ENCODE measurements at places on chromosomes 12 and 14.

GRCh38 chr12:29035112-29035511 is 114.0 kb upstream of the FAR2 start:
- DNase-seq, result no peak

GRCh38 chr14:32709027-32709426 is 229.7 kb upstream of the NPAS3 start:
- peak; percentile 60 for DNase-seq

DNA sequence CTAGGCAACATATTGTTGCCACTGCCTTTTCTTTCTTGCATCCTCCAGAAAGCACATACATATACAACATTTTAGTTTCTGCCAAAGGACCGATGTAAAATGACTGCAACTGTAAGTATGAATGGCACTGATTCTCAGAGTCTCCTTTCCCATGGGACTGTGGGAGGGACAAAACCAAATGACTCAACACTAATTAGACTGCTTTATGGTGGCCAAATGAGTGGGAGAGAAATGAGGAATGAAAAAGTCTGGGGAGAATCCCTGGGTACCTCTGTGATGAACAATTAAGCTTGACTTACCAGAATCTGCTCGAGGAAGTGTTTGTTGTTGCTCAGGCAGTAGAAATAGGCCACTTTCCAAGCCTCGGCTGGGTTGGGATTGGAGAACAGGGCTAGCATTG is 10.1 kb downstream of the ZFYVE26 start:
- no peak for DNase-seq

GRCh38 chr12:93166541-93167307 is 211.0 kb upstream of the NUDT4 start:
- no peak for DNase-seq

DNA sequence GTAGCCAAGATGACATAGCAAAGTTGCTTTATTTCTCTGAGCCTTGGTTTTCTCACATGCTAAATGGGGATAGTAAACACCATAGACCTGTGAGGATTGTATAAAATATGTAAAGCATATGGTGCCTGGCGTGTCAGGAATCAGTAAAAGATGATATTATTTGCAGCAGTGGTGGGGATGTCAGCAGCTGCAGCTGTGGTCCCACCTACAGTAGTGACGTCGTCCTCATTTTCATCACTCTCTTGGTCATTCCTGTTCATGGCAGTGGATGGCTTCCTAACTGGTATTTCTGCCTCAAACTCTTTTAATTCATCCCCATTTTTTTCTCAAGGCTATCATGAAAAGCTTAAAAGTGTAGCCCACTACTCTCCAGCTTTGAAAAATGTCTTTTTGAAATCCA is 12.1 kb downstream of the BMAL2 start:
- no peak for DNase-seq

DNA sequence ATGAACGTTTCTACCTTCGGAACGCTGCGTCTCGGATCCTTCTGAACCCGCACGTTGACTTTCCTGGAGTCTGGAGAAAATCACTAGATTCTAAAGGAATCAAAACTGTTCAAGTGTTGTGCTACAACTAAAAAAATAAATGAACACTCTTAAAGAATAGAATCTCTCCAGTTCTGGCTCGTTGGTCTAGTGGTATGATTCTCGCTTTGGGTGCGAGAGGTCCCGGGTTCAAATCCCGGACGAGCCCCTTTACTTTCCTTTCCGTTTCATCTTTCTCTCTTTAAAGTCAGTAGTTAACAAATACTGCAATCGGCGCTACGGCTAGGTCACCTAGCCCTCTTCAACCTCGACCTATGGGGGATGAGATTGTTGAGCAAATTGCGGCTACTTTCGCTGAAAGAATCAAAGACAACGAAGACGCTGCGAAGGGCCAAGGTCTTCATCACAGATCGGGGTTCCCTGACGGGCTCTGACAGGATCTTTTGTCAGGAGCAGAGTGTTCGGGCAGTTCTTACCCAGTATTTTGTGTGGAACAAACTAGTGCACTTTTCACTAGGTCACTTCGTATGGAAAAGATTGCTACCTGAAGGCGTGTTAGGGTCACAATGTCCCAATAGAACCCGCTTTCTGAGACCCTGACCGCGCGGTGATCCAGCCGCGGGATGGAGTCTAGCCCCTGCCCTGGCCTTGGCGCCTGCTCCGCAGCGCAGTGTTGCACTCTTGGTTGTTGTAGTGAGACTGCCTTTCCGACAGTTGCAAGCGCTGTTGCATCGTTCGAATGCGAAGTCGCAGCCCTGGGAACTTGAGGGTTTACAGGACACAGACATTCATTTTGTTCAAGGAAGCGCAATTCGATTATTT is 8.4 kb downstream of the OR6S1 start:
- DNase-seq, result peak; percentile 66

DNA sequence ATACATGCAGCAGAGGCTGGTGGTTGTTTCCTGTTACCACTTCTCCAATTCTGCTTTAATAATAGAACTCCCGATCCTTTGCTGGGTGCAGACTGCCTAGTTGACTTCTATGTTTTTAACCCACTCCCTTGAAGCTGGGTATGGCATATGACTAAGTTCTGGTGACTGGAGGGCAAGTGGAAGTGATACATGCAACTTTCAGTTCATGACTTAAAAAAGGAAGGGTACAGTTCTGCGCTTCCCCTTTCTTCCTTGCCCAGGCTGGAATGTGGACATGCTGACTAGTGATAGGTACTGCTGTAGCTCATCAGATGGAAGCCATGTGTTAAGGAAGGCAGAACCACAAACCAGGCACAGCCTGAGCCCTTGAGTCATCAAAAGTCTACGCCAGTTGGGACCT is 2.4 kb upstream of the A2M start:
- DNase-seq, result no peak

GRCh38 chr12:31527083-31527482 is 63.9 kb downstream of the DENND5B start:
- no peak for DNase-seq

- peak; percentile 10 for DNase-seq
Observed at GRCh38 chr12:52971679-52972329, 22.9 kb downstream of the KRT18 start.

DNA sequence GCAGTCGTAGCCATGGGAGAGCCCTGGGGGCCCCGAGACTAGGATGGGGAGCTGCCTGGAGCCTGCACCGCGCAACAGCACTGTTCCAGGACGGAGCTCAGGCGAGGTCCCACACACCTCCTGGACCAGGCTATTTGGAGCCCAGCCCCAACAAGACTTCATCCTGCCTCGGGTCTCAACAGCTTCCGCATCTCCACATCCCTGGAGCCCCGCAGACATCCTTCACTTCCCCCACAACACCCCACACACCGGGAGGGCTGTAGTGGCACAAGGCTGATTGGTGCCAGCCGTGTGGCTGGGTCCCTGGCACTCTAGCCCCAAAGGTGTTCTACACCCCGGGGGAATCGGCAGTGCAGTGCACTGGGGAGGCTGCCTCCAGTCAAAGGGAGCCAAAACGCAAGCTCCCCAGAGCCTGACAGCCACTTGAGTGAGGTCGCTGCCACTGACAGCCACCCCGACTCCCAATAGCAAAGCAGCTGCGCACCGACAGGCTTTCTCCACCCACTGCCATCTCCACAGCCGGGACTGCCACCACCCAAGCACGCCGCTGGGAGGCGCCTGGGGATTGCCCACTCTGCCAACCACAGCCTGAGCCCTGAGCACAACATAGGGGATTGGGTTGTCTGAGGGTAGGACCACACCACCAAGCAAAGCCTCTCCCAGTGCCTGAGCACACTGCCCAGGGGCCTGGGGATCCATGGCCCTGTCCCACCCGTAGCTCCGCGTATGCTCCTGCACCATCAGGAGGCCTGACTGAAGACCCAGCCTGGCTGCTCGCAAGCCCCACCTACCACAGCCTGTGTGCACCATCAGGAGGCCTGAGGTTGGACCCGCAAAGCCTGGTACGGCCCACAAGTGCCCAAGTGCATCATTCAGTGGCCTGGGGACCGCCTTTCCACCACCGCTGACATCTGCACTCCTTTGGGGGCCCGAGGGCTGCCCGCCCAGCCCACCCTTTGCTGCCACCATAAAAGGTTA is 13.2 kb upstream of the KLRF1 start:
- DNase-seq, result peak; percentile 12

GRCh38 chr14:63088865-63089264 is 43.6 kb upstream of the KCNH5 start:
- no peak for DNase-seq

DNA sequence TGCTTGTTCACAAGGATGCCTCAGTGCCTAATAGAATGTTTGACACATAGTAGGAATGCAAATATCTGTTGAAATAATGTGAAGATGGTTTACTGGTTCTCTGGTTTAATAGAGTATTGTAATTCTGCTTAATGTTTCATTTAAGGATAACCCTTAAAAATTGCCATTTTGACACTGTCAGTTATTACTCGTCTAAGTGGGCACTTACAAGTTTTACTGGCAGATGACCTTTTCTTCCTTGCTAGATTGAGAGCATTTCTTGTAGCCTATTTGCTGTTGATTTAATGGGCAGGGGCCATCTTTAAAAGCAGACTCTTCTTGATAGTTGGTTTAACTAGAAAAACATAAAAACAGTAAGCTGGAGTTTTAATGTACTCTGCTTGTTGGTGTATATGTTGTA is 1.9 kb downstream of the TMEM263 start:
- DNase-seq, result no peak

GRCh38 chr12:68344126-68344525 is 12.0 kb upstream of the MDM1 start:
- no peak for DNase-seq

GRCh38 chr12:32897281-32897610 is 669 bp upstream of the PKP2 start:
- DNase-seq, result no peak

DNA sequence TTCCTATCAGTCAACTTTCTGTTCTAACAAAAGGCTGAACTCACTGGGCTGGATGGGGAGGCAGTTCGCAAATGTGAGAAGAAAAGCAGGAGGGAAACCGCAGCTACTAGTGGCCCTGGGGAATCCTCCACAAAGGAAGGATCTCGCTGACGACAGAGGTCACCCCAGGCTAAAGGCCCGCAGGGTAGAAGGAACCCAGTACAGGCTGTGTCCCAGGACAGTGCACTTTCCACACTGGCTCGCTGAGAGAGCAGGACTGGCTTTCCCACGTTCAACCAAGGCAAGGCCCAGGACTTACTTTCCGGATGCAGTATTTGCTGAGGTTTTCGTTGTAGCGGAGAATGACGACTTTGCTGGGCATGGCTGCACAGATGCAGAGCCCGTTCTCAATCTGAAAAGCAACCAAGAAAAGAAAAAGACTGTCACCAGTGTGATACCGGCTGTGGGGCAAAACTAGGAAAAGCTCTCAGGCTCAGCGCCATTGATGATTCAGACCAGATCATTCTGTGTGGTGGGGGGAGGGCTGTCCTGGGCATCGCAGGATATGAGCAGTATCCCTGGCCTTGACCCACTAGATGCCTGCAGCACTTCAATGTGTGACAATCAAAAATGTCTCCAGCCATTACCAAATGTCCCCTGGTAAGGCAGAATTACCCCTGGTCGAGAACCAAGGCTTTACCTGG is 36.3 kb downstream of the PRKAB1 start:
- DNase-seq, result no peak

DNA sequence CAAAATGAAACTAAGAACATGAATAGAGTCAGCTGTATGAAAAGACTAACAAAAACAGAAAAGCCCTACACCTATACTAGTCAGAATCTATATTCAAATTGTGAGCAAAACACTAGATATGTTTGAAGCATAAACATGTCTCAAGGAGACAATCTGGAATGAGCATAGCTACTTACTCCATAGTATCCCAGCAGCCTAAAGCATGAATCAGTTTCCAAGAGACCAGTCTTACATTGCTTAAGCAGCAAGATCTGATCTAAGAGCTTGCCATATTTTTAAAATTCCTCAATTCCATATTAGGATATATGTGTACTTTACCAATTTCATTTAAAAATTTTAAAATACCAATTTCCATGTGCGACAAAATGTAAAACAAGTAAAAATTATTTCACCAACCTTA is 7.7 kb downstream of the CAPS2 start:
- peak; percentile 1 for DNase-seq

- DNase-seq, result no peak
Observed at GRCh38 chr14:69262516-69262915, 2.6 kb downstream of the GALNT16 start.

DNA sequence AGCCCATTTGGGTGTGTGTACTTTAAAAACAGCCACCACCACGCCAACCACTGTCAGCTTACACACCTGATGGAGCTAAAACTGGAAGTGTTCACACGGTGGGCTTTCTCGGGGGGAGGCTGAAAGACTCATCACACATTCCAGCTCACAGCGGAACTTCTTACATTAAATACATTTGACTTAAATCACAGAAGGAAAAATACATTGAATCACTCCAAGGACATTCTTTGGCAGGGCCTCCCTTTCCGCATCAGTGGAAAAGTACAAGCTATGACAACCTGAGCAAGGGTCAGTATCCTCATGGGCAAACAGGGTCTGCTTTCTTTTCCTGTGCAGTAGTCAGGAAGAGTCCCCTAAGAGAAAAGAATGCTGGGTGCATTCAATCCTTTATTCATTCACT is 31.0 kb upstream of the TC2N start:
- DNase-seq, result no peak

DNA sequence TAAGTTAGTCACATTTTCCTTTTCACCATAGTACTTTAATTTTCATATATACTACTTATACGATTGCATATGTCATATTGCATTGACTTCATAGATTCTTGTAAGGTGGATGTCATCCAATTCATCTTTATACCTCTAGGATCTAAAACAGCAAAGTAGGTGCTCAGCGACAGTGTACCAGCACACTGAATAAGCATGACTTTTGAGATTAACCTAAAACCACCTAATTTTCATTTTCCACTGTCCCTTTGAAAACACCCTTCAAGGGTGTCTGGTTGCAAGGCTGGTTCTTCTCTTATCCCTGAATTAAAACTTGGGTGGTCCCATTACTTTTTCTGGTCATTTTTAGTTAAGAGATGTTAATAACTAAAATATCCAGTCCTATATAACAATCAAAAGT is 4.4 kb downstream of the GPR19 start:
- no peak for DNase-seq

- peak; percentile 22 for DNase-seq
Observed at GRCh38 chr14:50520947-50521815, 11.2 kb downstream of the MAP4K5 start.

DNA sequence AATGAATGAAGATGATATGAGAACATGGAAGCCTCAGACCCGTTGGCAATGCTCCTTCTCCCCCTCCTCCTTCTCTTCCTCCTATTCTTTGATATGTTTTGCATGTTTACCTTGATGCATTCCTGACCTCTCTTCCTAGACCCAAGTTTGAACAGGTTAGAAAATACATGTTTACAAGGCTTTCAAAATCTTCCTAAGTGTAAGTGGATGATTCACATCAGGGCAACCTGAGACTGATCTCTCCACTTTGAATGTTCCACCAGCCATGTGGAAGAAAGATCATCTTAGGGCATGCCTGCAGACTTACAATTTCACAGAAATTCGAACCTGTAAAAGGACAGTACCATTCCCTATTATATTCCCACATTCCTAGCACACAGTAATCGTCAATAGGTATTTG is 18.0 kb upstream of the LDHB start:
- DNase-seq, result no peak

- peak; percentile 13 for DNase-seq
Observed at GRCh38 chr14:95432144-95433093, 84.0 kb downstream of the SYNE3 start.

GRCh38 chr12:2283916-2284315 is 231.1 kb downstream of the CACNA1C start:
- no peak for DNase-seq

Measured in fibroblast of the conjunctiva (primary cell).